ENCODE measurements at places on chromosomes 5 and 9. TPM values are rescaled to one million over a fixed set of nuclear protein-coding genes. Genes with fewer than 3 reads are reported as not detected.

DNA sequence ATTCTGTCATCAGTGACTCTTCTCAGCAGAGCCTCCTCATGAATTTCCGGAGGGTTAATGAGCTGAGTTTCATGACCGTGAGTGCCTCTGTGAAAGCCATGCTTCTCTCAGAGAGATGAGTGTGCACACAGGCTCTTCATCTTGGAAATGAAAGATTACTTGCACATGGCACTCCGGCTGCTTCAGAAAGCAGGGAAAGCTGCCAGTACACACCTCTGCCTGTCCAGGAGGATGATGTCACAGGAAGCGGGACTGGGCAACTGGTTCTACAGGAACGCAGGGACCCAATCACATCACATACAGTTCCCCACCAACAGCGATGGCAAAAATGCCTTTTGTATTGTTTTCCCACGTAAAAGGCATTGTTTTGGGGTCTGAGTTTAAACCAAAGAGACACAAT lies 286.0 kb upstream of the DAP start:
- no peak for DNase-seq

DNA sequence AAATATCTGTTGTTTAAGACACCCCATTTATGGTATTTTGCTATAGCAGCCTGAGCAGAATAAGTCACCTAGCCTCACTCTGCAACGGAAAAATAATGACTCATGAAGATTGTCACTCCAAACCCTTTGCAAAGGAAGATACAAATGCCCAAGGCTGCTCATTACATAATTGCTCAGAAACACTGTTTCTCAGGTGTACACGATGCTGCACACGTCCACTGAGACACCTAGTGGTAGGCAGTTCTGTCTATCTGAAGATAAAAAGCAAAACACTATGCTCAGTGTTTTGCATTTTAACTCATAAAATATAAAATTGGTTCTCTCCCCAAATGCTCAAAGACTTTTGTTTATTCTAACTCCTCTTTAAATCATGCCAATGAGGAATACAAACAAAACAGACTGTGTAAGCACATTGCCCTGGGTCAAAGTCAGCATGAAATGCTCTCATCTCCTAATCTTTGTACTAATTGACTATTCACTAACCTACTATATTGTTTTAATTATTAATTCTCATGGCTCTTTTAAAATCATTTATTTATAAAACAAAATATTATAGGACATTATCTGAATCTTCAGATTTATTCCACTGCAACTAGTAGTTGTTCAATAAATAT lies 7.7 kb upstream of the TSLP start:
- DNase-seq: peak; percentile 30

DNA sequence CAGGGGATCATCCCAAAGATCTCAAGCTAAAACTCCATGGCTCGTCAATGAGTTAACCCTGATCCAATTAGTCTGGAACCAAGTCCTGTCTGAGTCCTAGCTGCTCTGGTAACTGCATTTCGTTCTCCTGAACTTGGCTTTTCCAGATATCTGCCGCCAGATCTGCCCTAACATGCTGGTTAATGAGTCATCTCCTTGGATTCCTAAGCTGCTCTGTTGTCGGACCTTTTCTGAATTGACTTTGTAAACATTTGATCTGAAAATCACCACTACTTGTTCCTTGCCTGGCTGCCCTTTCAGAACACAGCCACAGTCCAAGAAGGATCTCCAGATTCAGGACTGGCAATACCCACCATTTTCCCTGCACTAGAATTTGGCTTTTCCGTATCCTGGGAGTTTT lies 473.0 kb downstream of the ZSWIM6 start:
- DNase-seq: peak; percentile 60

- DNase-seq: no peak
Measured at GRCh38 chr9:2697492-2697891, 19.8 kb upstream of the KCNV2 start.

- DNase-seq: no peak
Measured at GRCh38 chr9:121840838-121841760, 189.7 kb downstream of the DAB2IP start.

DNA sequence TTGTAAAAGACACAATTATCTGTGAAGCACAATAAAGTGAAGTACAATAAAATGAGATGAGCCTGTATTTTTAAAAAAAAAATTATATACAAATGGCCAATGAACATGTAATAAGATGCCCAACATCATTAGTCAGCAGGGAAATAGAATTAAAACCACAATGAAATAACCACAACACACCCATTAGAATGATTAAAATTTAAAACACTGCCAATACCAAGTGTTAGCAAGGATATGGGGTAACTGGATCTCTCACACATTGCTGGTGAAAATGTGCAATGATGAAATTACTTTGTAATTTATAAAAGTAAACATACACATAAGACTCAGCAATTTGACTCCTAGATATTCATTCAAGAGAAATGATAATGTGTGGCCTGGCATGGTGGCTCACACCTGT lies 62.8 kb downstream of the SHOC1 start:
- DNase-seq: peak; percentile 11

NAIP gene
- polyA plus RNA-seq: 2.2 TPM

ATP6V0E1 gene
- 258 TPM for polyA plus RNA-seq

Data from IMR-90 (cell line).